Left lobe of liver (tissue), 2 donors: ENCODE measurements at places on chromosomes 1 and 21.

DNA sequence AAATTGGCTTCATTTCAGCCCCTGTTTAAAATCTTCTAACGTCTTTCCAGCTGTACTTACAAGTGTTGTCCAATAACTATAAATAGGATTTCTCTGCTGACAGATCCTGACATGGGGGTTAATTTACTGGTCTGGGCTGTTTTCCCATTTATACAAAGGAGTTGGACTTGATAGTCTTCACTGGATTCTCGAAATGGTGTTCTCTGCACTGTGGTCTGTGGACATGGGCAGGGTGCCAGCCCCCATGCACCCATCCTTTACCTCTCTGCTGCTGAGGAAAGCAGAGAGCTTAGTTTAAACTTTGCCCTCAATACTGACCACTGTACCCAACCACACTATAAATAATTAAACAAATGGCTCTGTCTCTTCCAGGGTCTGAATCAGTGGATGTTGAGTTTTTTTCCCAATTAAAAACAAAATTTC is 5.2 kb downstream of the DIO1 start:
- peak; percentile 95 for DNase-seq

DNA sequence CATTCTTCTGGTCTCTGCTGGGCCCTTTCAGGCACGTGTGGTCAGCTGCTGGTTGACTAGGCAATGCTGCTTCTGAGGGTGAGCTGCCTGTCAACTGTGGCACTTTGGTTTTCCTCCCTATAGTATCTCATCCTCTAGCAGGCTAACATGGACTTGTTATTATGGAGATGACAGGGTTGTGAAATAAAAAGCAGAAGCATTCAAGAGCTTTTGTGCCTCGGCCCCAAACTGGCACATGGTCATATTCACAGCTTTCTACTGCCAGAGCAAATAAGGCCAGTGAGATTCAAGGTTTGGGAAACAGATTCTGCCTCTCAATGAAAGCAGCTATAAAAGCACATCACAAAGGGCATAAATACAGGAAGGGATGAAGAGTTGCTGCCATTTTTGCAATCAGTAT is 1.6 kb upstream of the ZNF124 start:
- DNase-seq, result no peak

DNA sequence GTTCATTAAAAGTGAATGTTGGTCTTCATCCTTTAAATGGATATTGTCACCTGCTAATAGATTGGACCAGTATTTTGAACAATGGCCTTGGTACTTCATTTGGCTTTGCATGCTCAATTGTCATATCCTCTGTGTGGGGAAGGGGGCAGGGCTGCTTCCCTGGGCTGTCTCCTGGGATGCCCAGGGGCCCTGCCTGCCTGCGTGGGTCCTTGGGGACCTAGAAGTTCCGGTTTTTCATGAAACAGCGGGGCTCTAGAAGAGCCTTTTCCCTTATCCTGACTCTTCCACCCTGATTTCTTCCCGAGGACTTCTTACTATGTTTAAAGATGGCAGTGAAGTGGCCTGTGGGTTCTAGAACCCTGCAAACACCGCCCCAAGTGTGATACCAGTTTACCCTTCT is 97.5 kb downstream of the DISC1 start:
- DNase-seq, result no peak

GRCh38 chr1:118739501-118739900 is 248.6 kb downstream of the TBX15 start:
- DNase-seq, result no peak

GRCh38 chr1:48916130-48917069 is 139.7 kb upstream of the BEND5 start:
- DNase-seq, result no peak

- DNase-seq, result no peak
Measured at GRCh38 chr1:10192263-10192662, 18.1 kb upstream of the KIF1B start.

- no peak for DNase-seq
Measured at GRCh38 chr1:47021070-47021469, 2.4 kb upstream of the CYP4X1 start.

GRCh38 chr1:3902571-3903091 is 2.6 kb upstream of the C1orf174 start:
- no peak for DNase-seq

GRCh38 chr1:90381598-90381997 is 335.5 kb downstream of the BARHL2 start:
- no peak for DNase-seq

GRCh38 chr1:27577504-27578188 is 26.3 kb downstream of the AHDC1 start:
- no peak for DNase-seq

DNA sequence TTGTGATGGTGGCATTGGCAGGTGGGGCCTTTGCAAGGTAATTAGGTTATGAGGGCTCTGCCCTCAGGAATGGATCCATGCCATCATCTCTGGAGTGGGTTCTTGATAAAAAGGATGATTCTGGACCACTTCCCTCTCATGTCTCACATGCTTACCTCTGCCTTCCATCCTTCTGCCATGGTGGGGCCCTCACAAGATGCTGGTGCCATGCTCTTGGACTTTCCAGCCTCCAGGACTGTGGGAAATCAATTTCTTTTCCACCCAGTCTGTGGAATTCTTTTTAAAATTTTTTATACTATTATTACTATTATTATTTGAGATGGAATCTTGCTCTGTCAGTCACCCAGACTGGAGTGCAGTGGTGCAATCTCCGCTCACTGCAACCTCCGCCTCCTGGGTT is 57.3 kb downstream of the ACBD3 start:
- no peak for DNase-seq

- DNase-seq, result peak; percentile 91
Measured at GRCh38 chr1:209652873-209653401, 712 bp upstream of the LAMB3 start.

DNA sequence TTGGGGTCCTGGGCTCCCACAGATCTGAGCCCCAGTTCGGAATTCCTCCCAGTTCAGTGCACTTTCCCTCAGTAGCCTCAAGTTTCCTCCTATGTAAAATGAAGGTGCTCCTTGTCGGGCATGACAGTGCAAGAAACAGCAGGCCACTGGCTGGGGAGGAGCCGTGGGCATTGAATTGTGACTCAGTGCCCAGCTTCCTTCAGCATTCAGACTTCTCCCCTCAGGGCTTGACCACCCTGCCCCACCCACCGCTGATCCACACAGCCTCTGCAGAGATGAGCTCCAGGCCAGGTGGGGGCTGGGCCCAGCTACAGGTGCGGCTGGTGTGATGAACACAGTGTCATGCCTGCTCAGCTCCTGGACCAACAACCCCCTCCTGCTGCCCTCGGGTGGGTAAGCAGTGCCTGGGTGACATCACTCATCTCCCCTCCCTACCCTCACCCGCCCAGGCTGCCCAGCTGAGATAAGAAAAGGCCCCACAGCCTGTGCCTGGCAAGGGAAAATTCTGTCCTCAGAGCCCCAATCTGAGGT is 4.9 kb downstream of the MOB3C start:
- DNase-seq, result no peak

DNA sequence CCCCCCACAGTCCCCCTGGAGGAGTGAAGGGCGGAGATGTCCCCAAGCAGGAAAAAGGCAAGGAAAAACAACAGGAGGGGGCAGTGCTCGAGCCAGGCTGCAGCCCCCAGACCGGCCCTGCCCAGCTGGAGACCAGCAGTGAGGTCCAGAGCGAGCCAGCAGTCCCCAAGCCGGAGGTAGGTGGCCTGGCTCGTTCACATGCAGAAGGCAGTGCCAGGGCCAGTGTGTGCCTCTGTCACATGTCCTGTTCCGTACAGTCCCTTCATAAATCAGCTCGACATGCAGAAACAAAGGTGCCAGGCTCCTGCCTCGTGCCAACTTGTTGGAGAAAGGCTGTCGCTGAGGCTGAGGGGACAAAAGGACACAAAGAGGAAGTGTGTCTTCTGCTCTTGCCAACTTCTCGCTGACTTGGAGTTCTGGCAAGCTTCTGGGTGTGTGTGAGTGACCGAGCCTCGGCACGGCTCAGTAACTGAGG is 24.1 kb upstream of the MPZL1 start:
- DNase-seq, result peak; percentile 57

- no peak for DNase-seq
Measured at GRCh38 chr1:183609313-183609712, 19.1 kb upstream of the NCF2 start.

GRCh38 chr1:218728898-218729565 is 383.9 kb downstream of the TGFB2 start:
- DNase-seq, result no peak

- DNase-seq, result no peak
Measured at GRCh38 chr1:5680600-5680999, 311.6 kb downstream of the NPHP4 start.

- DNase-seq, result no peak
Measured at GRCh38 chr1:60697204-60697994, 385.0 kb upstream of the NFIA start.

- no peak for DNase-seq
Measured at GRCh38 chr21:43928222-43929125, 63.5 kb downstream of the AGPAT3 start.

- DNase-seq, result no peak
Measured at GRCh38 chr1:179828554-179829110, 49.0 kb downstream of the TOR1AIP2 start.

- no peak for DNase-seq
Measured at GRCh38 chr1:3133686-3134085, 64.7 kb downstream of the PRDM16 start.

GRCh38 chr21:38831526-38832467 is 26.1 kb downstream of the ETS2 start:
- DNase-seq, result peak; percentile 87
